ENCODE measurements at places on chromosomes 13 and 19.

- DNase-seq, result no peak
Measured at GRCh38 chr19:15445807-15446376, 3.9 kb downstream of the WIZ start.

GRCh38 chr13:22812793-22813192, 368.0 kb upstream of the SGCG start:
- DNase-seq, result no peak

- peak; percentile 79 for DNase-seq
Measured at GRCh38 chr13:100100115-100100879, 11.4 kb downstream of the PCCA start.

- no peak for DNase-seq
Measured at GRCh38 chr13:74586847-74587246, 452.6 kb upstream of the KLF12 start.

- peak; percentile 88 for DNase-seq
Measured at GRCh38 chr13:77207943-77208342, 119.0 kb downstream of the MYCBP2 start.

DNA sequence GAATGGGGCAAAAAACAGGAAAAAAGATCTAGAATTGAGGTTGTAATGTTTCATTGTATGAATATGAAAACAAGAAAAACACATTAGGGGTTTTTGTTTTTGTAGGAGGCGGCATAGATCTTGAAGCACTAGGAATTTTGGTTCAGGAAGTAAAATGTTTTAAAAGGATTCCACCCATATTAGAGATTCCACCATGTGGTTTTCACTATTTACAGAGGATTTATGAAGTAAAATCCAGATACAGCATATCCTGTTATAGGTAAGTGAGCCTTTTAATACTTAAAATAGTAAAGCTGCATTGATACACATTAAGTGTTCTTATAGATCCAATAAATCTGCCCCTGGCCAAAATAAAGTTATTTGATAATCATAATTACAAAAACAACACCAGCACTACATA, 61.4 kb downstream of the MICU2 start:
- no peak for DNase-seq

GRCh38 chr19:51566489-51567100, 4.5 kb upstream of the ZNF175 start:
- DNase-seq, result no peak

GRCh38 chr13:103772576-103772975, 706.4 kb upstream of the SLC10A2 start:
- no peak for DNase-seq

GRCh38 chr13:36764536-36764935, 54.5 kb upstream of the RFXAP start:
- no peak for DNase-seq

Data from fibroblast of mammary gland (primary cell).